ENCODE measurements at places on chromosomes 6 and 20.

DNA sequence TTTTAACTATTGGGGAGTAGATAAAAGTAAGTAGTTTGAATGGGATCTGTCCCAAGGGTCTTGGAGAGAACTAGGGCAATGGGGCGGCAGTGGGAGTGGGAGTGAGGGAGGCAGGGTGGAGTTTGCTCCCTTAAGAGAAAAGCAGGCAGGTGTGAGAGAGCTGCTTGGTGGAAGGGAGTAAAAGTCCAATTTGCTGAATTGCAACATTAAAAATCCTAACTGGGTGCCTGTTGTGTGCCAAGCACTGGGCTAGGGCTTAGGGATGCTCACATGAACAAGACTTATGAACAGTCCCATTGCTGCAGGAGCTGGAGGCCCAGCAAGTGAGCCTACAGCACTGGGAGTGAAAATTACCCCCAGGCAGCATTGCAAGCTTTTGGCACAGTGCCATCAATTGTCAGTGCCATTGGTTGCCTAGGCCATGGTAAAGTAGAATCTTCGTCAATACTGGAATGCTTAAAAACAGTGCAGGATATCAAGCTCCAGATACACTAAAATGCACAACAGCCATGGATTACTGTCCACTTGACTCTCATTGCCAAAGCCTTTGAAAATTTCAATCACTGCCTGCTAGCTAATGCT, 277.7 kb upstream of the JARID2 start:
- DNase-seq, result no peak

DNA sequence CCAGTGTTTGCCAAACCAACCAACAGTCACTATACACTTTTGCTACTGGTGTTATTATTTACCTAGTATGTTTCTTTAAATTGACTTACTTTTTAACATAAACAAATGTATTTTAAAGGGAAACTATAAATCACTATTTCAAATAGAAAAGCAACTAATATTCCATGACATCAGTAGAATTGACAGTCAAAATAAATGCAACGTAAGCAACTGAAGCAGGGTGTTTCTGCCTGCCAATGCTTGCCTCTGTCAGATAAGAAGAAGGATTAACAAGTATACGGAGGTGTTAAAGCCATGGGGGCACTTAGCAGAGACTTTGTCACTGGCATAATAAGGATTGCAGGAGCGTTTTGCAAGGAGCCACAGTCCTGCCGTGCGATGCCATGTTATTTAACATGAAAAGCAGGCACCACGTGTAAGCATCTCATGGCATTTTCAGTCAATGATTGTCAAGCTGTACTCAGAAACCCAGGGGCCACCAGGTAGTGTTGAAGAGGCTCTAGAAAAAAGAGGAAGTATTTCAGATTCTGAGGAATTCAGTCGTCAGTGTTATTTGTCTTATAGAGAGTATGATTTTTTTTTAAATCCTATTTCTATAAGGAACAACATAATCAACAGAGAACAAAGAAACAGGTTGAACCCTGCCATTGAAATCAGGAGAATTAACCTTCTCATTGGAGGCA, 131.7 kb downstream of the BFSP1 start:
- no peak for DNase-seq

- no peak for DNase-seq
Observed at GRCh38 chr6:2231438-2231837, 14.0 kb downstream of the GMDS start.

- DNase-seq, result no peak
Observed at GRCh38 chr20:18676396-18676795, 88.5 kb downstream of the DTD1 start.

- DNase-seq, result no peak
Observed at GRCh38 chr20:49792006-49792405, 20.6 kb upstream of the SLC9A8 start.

Measured in stimulated activated CD4-positive, alpha-beta T cell treated with anti-CD3 and anti-CD28 coated beads, Interleukin-1b, Interleukin-23, amount 100 ng/mL, for 48 hours (primary cell).